Myocyte (in vitro differentiated cells): ENCODE measurements at places on chromosomes 4 and X. TPM values are rescaled to one million over a fixed set of nuclear protein-coding genes. Genes with fewer than 3 reads are reported as not detected.

- DNase-seq: peak; percentile 78
Observed at GRCh38 chr4:26985873-26986272, 125.2 kb downstream of the STIM2 start.

DNA sequence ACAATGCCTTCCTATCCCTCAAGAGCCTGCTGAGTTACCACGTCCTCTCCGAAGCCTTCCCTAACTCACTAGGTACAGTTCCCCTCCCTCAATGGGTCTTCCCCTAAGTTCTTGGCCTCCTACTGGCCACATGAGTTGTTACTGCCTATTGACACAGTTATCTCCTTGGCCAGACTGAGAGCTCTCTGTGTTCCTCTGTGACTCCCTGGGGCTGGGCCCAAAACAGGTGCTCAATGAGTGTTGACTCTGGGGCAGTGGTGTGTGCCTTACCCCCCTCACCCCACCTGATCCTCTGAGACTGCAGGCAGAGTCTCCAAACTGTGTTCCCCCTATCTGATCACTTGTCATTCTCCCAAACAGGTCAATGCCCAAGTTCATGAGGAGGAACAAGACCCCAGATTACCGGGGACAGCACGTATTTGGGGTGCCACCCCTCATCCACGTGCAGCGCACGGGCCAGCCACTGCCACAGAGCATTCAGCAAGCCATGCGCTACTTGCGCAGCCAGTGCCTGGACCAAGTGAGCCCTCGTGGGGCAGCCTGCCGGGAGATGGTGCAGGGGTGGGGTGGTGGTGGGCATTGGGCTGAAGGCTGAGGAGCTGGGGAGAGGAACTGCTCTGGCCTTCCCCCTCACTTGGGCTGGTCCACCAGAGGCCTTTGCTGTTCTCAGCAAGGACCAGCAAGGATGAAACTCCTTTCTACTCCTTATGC lies 72.6 kb downstream of the STARD8 start:
- no peak for DNase-seq

DNA sequence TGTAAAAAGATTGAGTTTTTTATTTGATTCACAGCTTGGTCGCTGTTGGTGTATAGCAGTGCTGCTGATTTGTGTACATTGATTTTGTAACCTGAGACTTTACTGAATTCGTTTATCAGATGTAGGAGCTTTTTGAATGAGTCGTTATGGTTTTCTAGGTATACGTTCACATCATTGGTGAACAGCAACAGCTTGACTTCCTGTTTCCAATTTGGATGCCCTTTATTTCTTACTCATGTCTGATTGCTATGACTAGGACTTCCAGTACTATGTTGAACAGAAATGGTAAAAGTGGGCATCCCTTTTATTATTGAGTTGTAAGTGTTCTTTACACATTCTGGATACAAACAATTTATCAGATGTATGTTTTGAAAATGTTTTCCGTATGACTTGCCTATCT lies 76.0 kb downstream of the ADGRG4 start:
- no peak for DNase-seq

STAP1 gene
- total RNA-seq: not detected in 2 replicates

GRCh38 chr4:40046311-40046980 lies 10.2 kb upstream of the N4BP2 start:
- DNase-seq: peak; percentile 13

- peak; percentile 68 for DNase-seq
Observed at GRCh38 chr4:80237992-80238391, 28.5 kb upstream of the FGF5 start.

RAB9B gene
- total RNA-seq: 2.1 and 2.9 TPM in 2 replicates

MAGEA11 gene
- not detected in 2 replicates for total RNA-seq

DNA sequence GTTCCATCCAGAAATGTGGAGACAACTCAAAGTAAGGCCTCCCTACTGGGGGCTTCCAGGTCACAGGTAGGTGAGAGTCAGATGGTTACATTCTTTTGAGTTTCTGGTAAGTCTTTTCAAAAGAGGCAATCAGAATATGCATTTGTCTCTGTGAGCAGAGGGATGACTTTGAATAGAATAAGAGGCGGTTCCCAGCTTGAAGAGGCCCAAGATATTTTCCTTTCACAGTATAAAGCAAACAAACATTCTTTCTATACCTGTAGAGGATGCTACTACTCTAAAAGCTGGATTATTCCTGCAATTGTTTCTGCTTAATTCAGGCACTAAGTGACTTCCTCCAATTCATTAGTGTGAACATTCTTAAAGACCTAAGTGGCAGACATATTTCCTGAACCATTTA lies 44.4 kb downstream of the DIAPH2 start:
- no peak for DNase-seq

- DNase-seq: peak; percentile 9
Observed at GRCh38 chr4:96035727-96036126, 195.8 kb downstream of the PDHA2 start.

DNAAF6 gene
- total RNA-seq: not detected in 2 replicates

AADAT gene
- 3.7 and 9.1 TPM in 2 replicates for total RNA-seq

DNA sequence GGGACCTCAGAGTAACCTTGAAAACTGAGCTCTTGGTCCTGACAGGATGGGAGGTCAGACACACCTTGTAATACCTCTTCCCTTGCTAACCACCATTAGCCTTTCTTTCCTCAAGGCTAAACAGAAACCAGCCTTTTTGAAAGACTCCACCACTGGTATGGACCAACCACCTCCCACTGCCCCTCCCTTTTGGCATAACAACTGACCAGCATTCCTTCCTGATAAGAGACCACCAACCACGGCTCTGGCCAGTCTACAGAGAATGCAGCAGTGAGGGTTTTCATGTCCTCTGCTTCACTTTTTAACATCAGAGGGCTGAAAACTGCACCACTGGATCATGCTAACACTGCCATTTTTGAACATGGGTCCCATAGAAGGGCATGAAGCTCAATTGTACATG lies 100.2 kb upstream of the MID1IP1 start:
- peak; percentile 40 for DNase-seq

DNA sequence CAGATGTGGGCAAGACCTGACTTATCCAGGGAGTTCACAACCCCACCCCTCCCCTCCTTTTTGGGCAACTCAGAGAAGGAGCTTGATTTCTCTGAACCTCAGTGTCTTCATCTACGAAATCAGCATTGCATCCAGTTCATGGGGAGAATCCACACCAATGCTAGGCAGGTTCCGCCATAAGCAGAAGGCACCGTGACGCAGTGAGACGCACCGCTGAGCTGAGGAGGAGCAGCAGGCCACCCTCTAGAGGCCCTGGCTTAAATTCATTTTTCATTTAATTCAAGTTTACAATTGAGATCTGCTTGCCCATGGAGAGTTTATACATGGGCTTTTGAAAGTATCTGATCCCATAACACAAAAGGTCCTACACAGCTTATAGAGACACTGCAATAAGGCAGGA lies 55.7 kb downstream of the CPZ start:
- no peak for DNase-seq

DNA sequence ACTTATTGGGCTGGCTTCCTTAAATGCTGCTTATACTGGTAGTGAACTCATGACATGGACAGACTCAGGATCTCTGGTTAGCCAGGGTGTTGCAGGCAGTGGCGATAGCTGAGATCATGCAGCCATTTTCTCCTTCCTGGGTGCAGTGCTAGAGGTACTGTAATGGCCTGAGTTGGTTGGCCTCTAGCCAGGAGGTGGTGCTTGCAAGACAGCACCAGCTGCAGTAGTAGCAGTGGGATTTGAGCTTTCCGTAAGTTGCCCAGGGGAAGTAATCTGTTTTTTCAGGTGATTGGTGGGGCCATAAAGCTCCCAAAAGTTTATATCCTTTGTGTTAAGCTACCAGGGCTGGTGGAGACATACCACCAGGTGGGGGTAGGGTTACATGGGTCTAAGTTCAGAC lies 45.1 kb upstream of the AADAT start:
- peak; percentile 34 for DNase-seq

DNA sequence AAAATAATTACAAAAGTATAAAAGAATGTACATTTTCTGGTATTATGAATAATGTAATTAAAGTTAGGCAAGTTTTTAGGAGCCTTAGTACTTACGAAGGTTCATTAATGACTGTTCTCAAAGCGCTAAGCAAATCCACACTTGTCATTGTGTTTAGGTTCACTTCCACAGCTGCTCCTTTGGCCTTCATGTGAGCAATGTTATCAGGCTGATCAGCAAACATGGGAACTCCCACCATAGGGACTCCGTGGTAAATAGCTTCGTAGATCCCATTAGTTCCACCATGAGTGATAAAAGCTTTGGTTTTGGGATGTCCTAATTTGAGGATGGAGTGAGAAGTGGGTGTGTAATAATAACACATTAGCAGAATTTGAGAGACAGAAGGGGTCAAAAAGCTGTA lies 45.1 kb downstream of the UGT2A2 start:
- DNase-seq: no peak

- no peak for DNase-seq
Observed at GRCh38 chr4:184889666-184890335, 64.0 kb upstream of the ACSL1 start.

DNA sequence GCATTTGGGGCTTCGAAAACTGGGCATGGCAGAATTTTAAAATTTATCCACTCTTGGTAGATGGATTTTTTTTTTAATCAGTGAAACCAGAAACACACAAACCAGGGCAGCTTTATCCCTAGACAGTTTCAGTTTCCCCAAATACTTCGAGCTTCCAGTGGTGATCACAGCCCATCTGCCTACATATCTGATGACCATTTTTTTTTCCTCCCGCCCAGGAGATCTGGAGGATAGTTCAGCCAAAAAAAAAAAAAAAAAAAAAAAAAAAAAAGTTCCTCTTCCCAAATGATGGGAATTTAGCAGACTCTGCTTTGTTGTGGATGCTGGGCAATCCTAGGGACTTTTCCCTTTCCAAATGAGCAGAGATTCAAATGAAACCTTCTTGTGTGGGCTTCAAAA lies 1.0 kb upstream of the TBC1D9 start:
- DNase-seq: no peak

NLGN4X gene
- not detected in 2 replicates for total RNA-seq

DNA sequence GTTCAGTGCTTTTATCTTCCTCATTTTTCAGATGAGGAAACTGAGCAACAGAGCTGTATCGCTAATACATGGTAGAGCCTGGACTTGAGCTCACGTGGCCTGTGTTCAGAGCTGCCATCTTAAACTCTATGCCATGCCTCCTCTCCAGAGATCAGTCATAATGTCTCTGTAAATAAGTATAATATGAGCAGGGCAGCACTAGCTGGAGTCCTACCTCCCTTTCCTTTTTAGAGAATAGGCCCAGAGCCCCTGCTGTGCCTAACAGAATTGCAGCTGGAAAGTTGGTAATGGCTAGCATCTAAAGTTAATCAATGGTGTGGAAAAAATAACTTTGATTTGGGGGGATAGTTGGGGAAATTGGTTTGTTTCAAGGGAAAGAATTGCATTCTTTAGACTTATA lies 20.4 kb downstream of the CASP6 start:
- DNase-seq: no peak

TCEAL6 gene
- total RNA-seq: not detected in 2 replicates

DNA sequence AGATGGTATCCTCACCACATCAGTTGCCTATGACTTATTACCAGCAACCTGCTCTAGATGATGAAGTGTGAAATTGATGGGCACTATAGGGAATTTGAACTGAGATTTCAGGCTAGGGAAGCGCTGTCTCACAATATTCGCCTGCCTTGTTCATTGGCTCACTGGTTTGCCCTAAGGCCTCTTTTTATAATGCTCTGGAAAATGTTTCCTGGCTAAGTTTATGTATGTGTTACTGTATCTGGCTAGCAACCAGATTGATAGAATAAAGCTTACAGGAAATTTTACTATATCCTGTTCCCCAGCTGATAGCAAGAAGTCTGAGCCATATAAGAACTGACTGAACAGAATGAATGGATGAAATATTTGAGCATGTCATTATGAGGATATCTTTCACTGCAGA lies 71.6 kb downstream of the GSTCD start:
- DNase-seq: no peak

DNA sequence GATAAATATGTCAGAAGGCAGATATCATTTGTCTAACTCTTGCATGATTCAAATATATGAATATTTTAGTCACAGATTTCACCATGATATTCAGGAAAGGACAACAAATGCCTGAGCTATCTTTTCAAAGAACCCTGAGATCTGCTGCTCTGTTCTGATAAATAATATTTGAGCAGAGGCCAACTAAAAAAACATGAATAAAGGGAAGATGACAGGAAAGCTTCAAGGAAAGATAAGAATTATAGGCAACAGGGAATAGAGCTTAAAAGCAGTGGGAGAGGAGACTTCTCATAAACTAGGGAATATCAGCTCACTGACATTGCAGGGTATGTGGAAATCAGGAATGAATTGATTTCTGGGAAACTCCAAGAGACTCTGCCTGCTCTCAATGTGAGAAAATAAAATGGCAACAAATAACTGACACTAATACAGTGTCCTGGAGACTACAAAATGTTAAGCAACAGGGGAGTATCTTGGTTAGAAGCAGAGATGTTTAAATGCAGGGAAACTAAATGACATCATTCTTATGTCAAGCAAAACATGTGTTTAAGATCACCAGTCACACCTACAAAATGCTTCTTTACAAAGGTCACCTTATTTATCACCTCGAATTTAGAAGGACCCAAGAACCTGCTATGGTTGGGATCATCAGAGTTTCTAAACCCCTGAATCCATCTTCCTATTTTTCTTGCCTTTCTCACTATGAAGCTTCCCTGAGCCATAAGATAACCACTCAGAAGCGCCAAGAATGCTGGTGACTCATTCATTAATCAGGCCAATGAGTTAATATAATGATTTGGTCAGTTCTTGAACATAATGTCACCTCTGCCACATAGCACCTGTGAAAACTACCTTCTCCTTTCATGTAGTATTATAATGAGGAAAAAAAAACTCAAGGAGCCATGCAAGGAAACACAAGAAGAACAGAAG lies 78.1 kb downstream of the NDST3 start:
- DNase-seq: no peak

DNA sequence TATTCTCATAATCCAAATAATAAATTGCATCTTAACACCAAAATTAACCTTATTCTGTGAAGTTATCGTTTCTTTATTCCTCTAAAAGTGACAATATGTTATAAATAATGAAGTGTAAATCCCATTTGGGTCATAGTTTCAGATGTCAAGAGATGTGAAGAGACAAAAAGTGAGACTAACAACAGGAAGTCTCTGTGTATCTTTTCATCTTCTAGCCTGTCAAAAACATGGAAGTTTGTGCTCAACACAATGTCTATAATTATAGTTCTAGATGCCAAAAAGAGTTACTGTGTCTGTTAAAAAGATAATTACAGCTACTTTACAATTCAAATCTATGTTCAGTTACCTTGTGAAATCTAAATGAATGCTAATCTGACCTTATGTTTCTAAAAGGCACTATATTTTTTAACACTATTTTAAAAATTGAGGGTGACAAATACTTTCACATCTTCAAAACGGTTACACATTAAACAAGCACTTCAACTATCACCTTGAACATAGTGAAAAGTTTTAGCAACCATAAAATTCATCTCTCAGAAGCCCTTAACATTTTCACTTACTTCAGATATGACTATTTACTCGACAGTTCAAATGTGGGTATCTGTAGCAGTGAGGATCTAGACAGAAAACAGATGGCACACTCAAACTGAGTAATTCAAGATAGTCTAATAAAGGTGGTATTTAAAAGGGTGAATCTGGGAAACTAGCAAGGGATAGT lies 509.8 kb downstream of the ARAP2 start:
- DNase-seq: no peak
